Stimulated activated CD8-positive, alpha-beta memory T cell treated with anti-CD3 and anti-CD28 coated beads, Interleukin-4, amount 100 ng/mL, for 1 hour (primary cell): ENCODE measurements at places on chromosomes 2 and 18.

GRCh38 chr2:118618279-118618678 lies 229.2 kb downstream of the EN1 start:
- no peak for DNase-seq

GRCh38 chr2:26694001-26694400 lies 1.5 kb downstream of the KCNK3 start:
- DNase-seq: no peak

GRCh38 chr2:43592443-43592842 lies 3.4 kb downstream of the THADA start:
- no peak for DNase-seq

DNA sequence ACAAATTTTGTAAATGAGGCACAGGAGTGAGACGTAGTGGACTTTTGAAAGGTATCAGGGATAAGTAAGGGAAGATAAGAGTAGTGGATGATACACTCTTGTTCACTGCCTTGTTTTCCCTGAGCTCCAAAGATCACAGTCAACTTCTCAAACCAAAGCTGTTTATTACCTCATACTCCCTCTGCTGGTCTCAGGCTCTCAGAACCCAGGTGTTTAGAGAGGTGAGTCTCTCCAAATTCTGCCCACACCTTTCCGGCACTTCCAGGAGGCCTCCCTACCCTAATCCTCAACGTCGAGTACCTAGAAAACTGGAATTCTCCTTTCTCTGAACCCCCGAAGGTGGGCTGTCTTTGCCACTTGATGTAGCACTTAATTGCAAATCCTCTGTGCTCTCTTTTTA lies 621.1 kb downstream of the BCL11A start:
- no peak for DNase-seq

GRCh38 chr18:2337552-2338141 lies 233.7 kb downstream of the METTL4 start:
- peak; percentile 11 for DNase-seq
